Naive thymus-derived CD8-positive, alpha-beta T cell (primary cell): ENCODE measurements at places on chromosomes 7 and 10.
A peak's percentile ranks its signal among the peaks of the same experiment; 100 is the strongest.

- H3K27me3 ChIP-seq = no peaks in the 10 kb centered on the region
- H3K27ac ChIP-seq = no peak overlapping the region
- DNase-seq = no peak
- H3K4me1 ChIP-seq = no peaks in the 10 kb centered on the region
Measured at GRCh38 chr10:125023255-125023654, 81.3 kb downstream of the ZRANB1 start.

DNA sequence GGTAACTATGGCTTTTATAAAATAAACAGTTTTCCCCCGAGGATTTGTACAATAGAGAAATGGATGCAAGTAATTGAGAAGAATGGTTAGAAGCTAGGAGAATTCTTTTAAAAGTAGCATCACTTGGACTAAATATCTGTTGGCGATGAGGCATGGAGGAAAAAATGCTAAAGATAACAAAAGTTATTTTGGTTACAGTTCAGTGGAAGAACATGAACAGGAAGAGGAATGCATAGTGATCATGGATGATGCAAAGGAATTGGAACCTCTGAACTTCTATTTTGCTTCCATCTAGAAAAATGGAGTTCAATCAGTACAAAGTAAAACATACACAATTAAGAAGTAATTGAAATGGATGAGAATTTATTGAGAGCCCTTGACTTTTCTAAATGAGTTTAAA lies 32.9 kb downstream of the ENTPD1 start:
- DNase-seq = no peak
- no peaks in the 10 kb centered on the region for H3K36me3 ChIP-seq
- H3K4me3 ChIP-seq = no peak overlapping the region
- H3K27ac ChIP-seq = no peak overlapping the region
- no peaks in the 10 kb centered on the region for H3K27me3 ChIP-seq

- no peaks in the 10 kb centered on the region for H3K4me1 ChIP-seq
- no peaks in the 10 kb centered on the region for H3K36me3 ChIP-seq
- no peak overlapping the region for H3K4me3 ChIP-seq
- H3K27ac ChIP-seq = no peak overlapping the region
- peaks cover 12% of the 10 kb centered on the region for H3K27me3 ChIP-seq
- no peak for DNase-seq
Measured at GRCh38 chr7:113374955-113375354, 256.6 kb upstream of the SMIM30 start.

DNA sequence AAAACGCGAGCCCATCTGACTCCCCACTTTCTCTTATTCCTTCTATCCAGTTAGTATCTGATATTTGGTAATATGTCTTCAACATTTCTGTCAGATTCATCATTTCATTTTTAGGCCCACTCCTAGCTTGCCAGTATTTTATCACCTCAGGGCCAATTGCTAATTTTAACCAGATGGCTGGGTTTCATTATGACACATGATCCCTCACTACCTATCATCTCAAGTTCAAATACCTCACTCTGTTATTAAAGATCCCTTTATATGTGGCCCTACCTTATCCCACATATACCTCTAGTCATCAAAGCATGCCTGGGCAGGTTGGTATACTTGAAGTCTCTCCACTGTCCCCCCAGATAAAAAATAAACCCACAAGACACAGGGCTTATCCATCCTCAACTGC lies 104.9 kb downstream of the RNLS start:
- no peaks in the 10 kb centered on the region for H3K36me3 ChIP-seq
- DNase-seq = no peak
- H3K27ac ChIP-seq = no peak overlapping the region
- peaks cover 2% of the 10 kb centered on the region for H3K27me3 ChIP-seq
- H3K4me3 ChIP-seq = no peak overlapping the region
- H3K4me1 ChIP-seq = no peaks in the 10 kb centered on the region

- no peaks in the 10 kb centered on the region for H3K36me3 ChIP-seq
- peaks cover 1% of the 10 kb centered on the region for H3K27me3 ChIP-seq
- H3K27ac ChIP-seq = peak overlapping the region; percentile 11
- peaks cover 10% of the 10 kb centered on the region for H3K4me1 ChIP-seq
Measured at GRCh38 chr7:104980440-104980839, 33.6 kb upstream of the KMT2E start.

GRCh38 chr10:63574011-63574410 lies 52.8 kb downstream of the REEP3 start:
- H3K36me3 ChIP-seq = peaks cover 4% of the 10 kb centered on the region
- H3K4me1 ChIP-seq = peaks cover 13% of the 10 kb centered on the region
- no peaks in the 10 kb centered on the region for H3K27me3 ChIP-seq

DNA sequence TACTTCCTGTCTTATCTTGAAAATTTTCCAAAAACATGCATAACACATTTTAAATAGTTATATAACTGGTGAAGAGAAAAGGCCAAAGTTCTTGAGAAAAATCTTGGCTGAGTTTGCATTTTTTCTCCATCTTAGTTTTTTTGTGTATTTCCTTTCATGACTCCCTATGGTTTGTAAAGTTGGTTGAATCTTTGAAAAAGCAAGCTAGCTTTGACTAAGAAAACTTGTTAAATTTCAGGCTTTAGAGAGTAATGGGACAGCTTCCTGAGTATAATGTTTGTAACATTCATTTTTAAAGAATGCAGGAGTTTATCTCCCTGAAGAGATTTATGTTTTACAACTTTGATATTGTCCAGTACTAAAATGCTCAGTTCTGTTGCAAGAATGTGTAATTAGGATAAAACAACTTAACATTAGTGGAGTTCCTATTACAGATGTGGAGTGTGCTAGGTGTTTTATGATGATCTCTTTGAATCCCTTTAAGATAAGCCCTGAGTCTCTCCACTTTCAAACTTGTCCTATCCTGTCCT lies 11.1 kb upstream of the HERPUD2 start:
- no peak for DNase-seq
- H3K4me3 ChIP-seq = no peak overlapping the region
- H3K27ac ChIP-seq = no peak overlapping the region

DNA sequence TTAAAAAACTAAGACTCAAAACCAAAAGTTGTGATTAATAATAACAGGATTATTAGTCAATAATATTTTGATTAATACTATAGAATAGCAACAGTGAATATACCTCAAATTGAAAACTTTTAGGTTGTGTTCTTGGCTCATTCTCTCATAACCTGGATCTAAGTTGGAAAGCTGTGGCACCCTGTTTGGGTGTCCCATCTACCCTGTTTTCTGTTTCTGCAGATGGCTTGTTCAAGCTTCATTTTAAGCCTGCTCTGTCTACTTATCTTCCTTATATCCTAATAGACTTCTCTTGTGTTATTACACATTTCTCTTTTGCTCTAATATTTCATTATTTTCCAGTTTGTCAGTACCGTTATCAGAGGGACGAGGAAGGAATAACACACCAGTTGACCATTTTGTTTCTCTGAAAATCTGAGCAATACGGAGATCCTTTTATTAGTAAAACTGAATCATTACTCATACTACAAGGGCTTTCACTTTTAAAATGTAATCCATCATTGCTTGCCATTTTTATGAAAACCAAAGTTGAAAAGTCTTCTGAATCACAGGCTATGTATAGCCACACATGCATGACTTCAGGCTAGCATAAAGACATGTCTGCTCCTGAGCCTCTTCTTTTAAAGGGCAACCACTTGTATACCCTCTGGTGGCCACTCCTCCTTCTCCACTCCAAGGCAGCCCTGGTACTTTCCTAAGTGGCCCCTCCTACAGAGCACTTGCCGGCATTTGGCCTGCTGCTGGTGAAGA lies 22.3 kb downstream of the COX15 start:
- H3K4me1 ChIP-seq = peaks cover 4% of the 10 kb centered on the region
- no peak for DNase-seq
- H3K36me3 ChIP-seq = peaks cover 68% of the 10 kb centered on the region
- no peaks in the 10 kb centered on the region for H3K27me3 ChIP-seq

GRCh38 chr7:112556633-112557032 lies 75.8 kb downstream of the LSMEM1 start:
- no peak overlapping the region for H3K4me3 ChIP-seq
- peaks cover 13% of the 10 kb centered on the region for H3K4me1 ChIP-seq
- peaks cover 2% of the 10 kb centered on the region for H3K27me3 ChIP-seq
- DNase-seq = peak; percentile 7
- H3K36me3 ChIP-seq = no peaks in the 10 kb centered on the region

DNA sequence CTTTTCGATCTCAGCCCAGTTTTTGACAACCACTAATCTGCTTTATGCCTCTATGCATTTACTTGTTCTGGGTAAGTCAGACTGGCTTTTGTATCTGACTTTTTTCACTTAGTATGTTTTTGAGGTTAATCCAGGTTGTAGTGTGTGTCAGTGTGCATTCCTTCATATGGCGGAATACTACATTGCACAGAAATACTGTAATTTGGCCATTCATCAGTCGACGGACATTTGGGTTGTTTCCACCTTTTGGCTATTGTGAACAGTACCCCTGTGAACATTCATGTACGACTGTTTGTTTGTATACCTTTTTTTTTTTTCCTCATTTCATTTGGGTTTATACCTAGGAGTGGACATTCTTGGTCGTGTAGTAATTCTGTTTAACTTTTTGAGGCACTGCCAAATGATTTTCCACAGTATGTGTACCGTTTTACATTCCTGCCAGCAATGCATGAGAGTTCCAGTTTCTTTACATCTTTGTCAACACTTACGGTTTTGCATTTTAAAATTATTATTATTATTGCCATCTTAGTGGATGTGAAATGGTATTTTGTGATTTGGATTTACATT lies 57.4 kb downstream of the MKLN1 start:
- DNase-seq = no peak
- H3K36me3 ChIP-seq = peaks cover 10% of the 10 kb centered on the region
- H3K27ac ChIP-seq = peak overlapping the region; percentile 32
- H3K4me1 ChIP-seq = peaks cover 44% of the 10 kb centered on the region
- H3K4me3 ChIP-seq = no peak overlapping the region

DNA sequence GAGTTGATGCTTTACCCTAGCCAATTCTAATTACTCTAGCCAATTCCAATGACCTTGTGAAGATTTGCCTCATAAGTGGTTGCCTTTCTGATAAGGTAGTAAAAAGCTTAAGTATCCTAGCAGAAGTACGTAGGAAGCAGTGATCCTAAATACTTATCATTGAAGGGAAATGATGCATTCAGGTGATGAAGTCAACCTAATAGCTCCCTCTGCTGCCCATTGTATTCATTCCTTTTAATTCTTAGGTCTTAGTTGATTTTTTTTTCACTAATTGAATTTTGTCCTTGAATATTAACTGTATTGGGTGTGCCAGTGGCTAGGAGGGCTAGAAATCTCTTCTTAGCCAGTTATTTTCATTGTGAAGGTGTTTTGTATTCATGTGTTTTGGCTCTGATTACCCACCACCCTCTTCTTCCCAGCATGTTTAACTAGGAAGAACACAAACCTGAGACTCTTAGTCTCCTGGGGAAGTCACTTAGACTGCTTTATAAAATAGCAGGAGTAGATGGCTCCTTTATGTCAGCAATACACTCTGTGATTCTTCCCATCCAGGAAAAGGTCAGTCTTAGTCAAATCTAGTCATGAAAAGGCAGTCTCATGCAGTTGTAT lies 46.3 kb downstream of the PLEKHA8 start:
- H3K27me3 ChIP-seq = no peaks in the 10 kb centered on the region
- no peak overlapping the region for H3K4me3 ChIP-seq
- peaks cover 9% of the 10 kb centered on the region for H3K36me3 ChIP-seq
- DNase-seq = no peak
- H3K27ac ChIP-seq = no peak overlapping the region

GRCh38 chr10:97466755-97467154 lies 20.8 kb downstream of the ZDHHC16 start:
- no peak for DNase-seq
- H3K4me3 ChIP-seq = no peak overlapping the region
- H3K4me1 ChIP-seq = no peaks in the 10 kb centered on the region
- H3K27me3 ChIP-seq = no peaks in the 10 kb centered on the region
- peaks cover 11% of the 10 kb centered on the region for H3K36me3 ChIP-seq

DNA sequence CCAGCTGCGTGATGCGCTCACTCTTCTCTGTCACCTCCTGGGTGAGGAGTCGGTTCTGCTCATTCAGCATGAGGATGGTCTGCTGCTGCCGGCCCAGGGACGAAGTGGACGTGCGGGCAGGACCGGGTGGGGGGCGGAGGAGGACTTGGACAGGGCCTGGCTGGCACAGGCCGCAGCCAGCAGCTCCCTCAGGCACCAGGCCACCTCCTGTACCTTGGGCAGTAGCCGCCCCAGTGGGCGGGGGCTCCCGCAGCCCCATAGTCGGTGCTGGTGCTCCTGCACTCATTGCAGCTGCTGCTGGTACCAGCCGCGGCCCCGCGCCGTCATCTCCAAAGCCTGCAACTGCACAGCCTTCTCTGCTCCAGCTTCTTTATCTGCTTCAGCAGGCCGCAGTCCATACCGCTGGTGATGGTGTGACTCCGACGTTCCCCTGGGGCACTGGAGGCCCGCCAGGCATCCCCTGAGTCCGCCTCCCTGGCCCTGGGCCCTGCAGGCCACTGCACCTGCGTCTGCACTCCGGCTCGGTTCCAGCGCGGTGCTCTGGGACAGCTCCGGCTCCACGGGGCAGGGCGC lies 884.9 kb upstream of the ZNF722 start:
- no peak overlapping the region for H3K4me3 ChIP-seq
- no peaks in the 10 kb centered on the region for H3K27me3 ChIP-seq
- no peaks in the 10 kb centered on the region for H3K4me1 ChIP-seq
- no peak overlapping the region for H3K27ac ChIP-seq
- H3K36me3 ChIP-seq = no peaks in the 10 kb centered on the region
- DNase-seq = no peak

GRCh38 chr7:128131731-128132130 lies 100.5 kb upstream of the LRRC4 start:
- no peak overlapping the region for H3K27ac ChIP-seq
- H3K4me3 ChIP-seq = no peak overlapping the region

- H3K4me1 ChIP-seq = peaks cover 29% of the 10 kb centered on the region
- peaks cover 1% of the 10 kb centered on the region for H3K36me3 ChIP-seq
- peak overlapping the region; percentile 92 for H3K4me3 ChIP-seq
- H3K27me3 ChIP-seq = peaks cover 7% of the 10 kb centered on the region
Measured at GRCh38 chr7:131111081-131111576, 216.5 kb upstream of the MKLN1 start.

- H3K4me1 ChIP-seq = peaks cover 2% of the 10 kb centered on the region
- H3K27ac ChIP-seq = no peak overlapping the region
- no peak overlapping the region for H3K4me3 ChIP-seq
- H3K36me3 ChIP-seq = no peaks in the 10 kb centered on the region
- no peak for DNase-seq
Measured at GRCh38 chr7:135334830-135335543, 101.3 kb downstream of the STRA8 start.

GRCh38 chr10:32298075-32298812 lies 48.7 kb downstream of the EPC1 start:
- no peaks in the 10 kb centered on the region for H3K27me3 ChIP-seq
- H3K27ac ChIP-seq = peak overlapping the region; percentile 45
- peaks cover 31% of the 10 kb centered on the region for H3K4me1 ChIP-seq
- peaks cover 10% of the 10 kb centered on the region for H3K36me3 ChIP-seq
- H3K4me3 ChIP-seq = peak overlapping the region; percentile 32

DNA sequence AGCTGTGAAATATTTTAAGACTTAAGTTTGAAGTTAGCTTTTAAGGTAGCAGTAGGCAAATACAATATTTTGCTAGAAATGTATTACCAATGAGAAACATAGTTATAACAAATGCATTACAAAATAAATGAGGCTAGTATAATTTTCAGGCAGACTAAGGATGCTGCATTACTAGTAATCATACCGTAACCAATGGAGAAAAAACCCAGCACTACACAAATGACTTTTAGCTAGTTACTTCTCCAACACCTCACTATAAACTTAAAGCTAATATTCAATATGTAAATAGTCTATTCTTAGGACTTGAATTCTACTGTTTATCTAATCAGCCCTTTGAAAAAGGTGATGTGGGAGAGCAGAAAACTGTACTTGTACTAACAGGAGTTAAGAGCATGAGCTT lies 285.3 kb upstream of the KLF14 start:
- H3K27ac ChIP-seq = peak overlapping the region; percentile 30
- H3K4me1 ChIP-seq = peaks cover 86% of the 10 kb centered on the region
- no peak overlapping the region for H3K4me3 ChIP-seq
- peaks cover 7% of the 10 kb centered on the region for H3K36me3 ChIP-seq

- H3K27me3 ChIP-seq = peaks cover 15% of the 10 kb centered on the region
- no peak overlapping the region for H3K4me3 ChIP-seq
- no peak for DNase-seq
- H3K36me3 ChIP-seq = no peaks in the 10 kb centered on the region
- H3K27ac ChIP-seq = no peak overlapping the region
- no peaks in the 10 kb centered on the region for H3K4me1 ChIP-seq
Measured at GRCh38 chr7:149670288-149670687, 103.1 kb downstream of the ZNF467 start.
